ENCODE measurements at places on chromosomes 7 and 10.

GRCh38 chr10:88103576-88103975, 240.2 kb downstream of the PTEN start:
- no peak for DNase-seq

DNA sequence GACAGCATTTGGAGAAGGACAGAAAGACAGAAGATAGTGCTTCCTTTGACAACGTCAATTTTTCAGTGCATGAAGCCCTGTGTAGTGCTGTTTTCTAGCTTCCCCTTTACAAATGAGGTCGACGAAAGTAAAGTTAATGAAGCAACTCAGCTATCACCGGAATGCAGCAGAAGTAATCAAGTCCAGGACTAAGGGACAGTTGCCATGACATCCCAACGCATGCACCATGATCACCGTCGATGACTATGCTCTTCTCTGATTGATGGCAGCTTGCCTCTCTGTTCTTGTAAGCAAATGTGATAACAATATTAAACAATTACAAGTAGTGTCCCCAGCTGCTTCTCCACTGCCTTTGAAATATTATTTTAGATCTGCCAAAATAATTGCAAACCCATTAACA, 205.8 kb downstream of the FRMD4A start:
- no peak for DNase-seq

DNA sequence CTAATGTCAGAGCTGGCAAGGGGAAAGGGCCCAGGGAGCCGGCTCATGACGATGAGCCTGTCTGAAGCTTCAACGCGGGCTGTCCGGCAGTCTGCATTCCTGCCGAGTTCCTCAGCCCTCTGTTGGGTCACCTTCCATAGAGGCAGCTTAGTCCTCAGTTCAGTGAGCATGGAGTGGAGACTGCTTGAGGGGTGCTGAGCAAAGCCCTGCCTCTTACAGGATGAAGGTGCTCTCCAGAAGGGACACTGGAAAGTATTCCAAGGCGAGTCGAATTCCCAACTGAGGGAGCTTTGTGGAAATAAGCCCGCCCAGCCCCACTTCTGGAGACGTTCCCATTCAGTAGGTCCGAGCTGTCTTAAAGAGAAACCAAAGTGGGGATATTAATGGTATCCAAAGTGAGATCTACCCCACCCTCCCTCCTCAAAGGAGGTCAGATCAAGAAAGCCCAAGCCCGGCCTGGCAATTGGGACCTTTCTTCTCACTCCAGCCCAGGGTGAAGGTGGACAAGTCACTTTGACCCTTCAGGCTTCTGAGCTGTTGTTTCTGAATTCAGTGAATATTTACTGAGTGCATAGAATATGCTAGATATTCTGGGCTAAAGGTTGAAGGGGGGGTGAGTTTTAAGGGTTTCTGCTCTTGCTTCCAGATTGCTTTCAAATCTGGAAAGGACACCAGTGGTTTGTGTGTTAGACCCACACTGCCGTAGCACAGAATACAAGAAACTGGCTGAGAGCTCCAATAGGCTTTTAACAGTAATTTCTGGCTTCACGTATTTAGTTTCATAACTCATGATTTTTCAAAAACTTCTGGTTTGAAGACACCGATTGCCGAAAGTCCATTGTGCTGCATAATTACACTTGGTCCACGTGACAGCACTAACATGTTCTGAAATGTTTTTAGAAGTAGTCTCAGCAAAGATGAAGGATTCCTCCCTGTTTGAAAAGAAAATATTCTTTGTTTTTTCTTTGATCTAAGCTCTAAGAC, 3.5 kb downstream of the EGFR start:
- no peak for DNase-seq

GRCh38 chr7:88165697-88166096, 54.1 kb downstream of the SRI start:
- DNase-seq, result no peak
